ENCODE measurements at places on chromosomes 5 and 9.

GRCh38 chr9:4489919-4490704, at the start of gene SLC1A1:
TSS of gene SLC1A1 (plus strand) at chr9:4490468. CDS start at chr9:4490680, 212 bp downstream.
- no peak for DNase-seq

- no peak for DNase-seq
These were observed 111.1 kb upstream of the KLF9 start for GRCh38 chr9:70525519-70525918.

GRCh38 chr5:524973-525761, 918 bp upstream of the SLC9A3 start:
- no peak for DNase-seq

DNA sequence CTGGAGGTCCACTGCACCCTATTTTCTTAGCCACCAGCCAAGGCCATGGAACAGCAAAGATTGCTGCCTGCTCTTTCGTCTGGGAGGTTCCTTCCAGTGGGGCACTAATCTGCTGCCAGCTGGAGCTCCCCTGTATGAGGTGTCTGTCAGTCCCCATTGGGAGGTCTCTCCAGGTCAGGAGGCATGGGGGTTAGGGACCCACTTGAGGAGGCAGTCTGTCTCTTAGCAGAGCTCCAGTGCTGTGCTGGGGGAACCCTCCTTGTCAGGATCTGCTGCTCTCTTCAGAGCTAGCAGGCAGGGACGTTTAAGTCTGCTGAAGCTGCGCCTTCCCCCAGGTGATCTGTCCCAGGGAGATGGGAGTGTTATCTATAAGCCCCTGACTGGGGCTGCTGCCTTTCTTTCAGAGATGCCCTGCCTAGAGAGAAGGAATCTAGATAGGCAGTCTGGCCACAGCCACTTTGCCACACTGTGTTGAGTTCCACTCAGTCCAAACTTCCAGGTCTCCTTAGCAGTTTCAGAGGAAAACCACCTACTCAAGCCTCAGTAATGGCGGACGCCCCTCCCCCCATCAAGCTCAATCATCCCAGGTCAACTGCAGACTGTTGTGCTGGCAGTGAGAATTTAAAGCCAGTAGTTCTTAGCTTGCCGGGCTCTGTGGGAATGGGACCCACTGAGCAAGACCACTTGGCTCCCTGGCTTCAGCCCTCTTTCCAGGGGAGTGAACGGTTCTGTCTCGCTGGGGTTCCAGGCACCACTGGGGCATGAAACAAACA, 317.7 kb downstream of the LRRC70 start:
- no peak for DNase-seq

- DNase-seq = no peak
These were observed 6.6 kb downstream of the OTULINL start for GRCh38 chr5:14588145-14588544.

DNA sequence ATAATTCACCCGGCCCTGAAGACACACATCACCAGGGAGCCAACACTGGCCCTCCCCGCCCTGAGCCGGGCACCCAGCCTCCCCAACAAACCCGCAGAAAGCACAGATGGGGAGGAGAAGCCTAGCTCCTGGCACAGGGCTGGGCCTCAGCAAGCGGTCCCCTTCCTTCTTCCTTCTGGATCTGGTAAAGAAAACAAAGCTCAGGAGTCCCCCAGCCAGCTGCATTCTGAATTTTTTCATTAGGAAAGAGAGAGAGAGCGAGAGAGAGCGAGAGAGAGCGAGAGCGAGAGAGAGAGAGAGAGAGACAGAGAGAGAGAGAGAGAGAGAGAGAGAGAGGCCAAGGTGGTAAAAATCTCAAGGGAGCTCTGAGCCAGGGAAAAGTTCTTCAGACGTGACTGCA, 195.7 kb downstream of the CRB2 start:
- DNase-seq = no peak

DNA sequence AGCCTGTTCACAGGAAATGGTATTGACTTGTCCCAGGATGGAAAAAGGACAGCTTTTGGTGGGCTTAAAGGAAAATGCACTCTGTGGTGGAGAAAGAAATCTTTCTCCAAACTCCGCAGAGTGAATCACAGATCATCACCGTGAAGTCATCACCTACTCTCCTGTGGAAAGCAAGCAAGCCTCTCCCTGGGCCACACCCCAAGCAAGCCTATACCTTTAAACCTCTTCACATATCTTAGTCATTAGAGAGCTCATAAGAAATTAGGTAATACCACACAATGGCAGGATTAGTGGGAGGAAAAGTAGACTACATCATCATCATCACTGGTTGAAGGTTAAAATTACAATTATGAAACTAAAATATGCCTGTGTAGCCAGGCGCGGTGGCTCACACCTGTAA, 23.2 kb downstream of the TLE1 start:
- no peak for DNase-seq

DNA sequence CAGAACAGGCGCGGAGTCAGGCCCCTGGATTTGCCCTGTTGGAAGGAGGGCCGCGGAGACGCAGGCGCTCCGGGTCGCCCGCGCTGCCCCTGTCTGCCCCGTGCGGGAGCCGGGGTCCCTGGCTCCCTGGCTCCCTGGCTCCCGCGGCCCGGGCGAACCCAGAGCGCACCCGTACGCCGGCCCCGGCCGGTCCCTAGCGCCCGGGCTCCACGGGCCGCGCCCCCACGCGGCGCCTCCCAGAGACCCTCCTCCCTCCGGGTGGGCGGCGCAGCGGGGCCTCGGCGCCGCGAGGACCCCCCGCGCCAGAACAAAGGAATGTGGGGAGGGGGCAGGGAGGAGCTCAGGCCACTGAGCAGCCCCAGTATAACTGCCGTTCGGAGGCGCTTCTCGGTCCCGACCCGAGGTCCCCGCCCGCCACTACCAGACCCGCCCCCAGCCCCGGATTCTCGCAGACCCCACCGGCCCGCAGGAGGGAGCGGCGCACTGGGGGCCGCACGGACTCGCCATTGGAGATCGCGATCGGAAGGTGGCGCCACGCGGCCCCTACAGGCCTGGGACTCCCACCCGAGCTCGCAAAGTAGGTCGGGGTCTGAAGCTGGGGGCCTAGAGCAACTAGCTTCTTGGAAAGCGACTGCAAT, 2.4 kb downstream of the NFIL3 start:
- no peak for DNase-seq

Measured in hematopoietic multipotent progenitor cell treated with erythropoietin and hydrocortisone succinate and interleukin-3 and kit ligand, for 17 days (in vitro differentiated cells).